ENCODE measurements at places on chromosomes 3 and 15. TPM values are rescaled to one million over a fixed set of nuclear protein-coding genes. Genes with fewer than 3 reads are reported as not detected.
A peak's percentile ranks its signal among the peaks of the same experiment; 100 is the strongest.

DNA sequence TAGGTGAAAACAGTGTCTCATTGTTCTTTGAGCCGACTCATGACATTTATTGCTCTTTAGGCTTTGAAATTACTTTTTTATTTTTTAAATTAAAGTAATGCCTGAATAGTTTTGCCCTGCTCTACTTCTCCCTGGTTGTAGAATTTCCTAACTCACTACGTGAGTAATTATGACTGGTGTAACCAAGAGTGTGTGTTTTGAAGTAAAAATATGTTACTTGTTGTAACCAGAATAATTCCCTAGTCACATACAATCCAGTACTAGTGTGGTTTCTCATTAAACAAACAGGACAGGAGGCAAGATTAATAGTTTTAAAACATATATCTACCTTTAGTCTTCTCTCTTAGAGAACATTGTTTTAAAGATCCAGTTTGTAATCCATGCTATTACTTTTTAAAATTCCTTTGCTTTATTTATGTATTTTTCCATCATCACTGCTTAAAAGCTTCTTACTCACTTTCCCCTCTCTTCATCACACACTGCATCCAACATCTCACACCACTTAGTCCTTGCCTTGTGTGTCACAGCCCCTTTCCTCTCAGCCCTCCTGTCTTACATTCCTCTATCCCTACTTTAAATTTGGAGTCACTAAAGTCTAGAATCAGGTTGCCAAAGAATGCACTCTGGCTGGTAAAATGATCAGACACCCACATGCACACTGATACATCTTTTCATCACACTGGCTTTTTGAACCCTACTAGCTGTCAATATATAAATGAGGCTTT is 219.7 kb downstream of the WNT5A start:
- H3K27me3 ChIP-seq, result no peaks in the 10 kb centered on the region
- no peak overlapping the region for H3K4me3 ChIP-seq
- H3K27ac ChIP-seq, result no peak overlapping the region

GRCh38 chr3:141410846-141411245 is 42.5 kb downstream of the ZBTB38 start:
- H3K27ac ChIP-seq, result peak overlapping the region; percentile 96
- H3K36me3 ChIP-seq, result peaks cover 13% of the 10 kb centered on the region
- H3K27me3 ChIP-seq, result no peaks in the 10 kb centered on the region
- peak overlapping the region; percentile 86 for H3K4me3 ChIP-seq
- H3K4me1 ChIP-seq, result peaks cover 60% of the 10 kb centered on the region

DNA sequence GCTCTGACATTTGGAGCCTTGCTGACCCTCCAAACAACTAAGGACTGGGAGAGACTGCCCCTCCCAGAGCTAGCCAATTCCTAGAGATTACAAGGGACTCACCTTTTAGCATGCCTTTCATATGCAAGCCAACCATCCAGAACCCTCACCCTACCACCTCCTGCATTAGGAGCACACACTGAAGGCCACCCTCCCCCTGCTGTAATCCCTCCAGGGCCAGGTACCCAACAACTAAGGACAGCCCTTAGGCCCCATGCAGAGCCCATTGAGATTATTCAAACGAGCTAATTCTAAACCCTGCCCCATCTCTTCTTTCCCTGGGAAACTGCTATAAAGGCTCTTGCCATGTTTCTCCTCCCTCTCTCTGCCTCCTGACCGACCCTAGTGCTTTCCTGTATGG is 352.6 kb downstream of the ERC2 start:
- no peaks in the 10 kb centered on the region for H3K4me1 ChIP-seq
- H3K27ac ChIP-seq, result no peak overlapping the region
- no peak for DNase-seq
- no peak overlapping the region for H3K4me3 ChIP-seq
- no peaks in the 10 kb centered on the region for H3K27me3 ChIP-seq
- H3K36me3 ChIP-seq, result no peaks in the 10 kb centered on the region

GRCh38 chr15:58532126-58532525 is 100.3 kb downstream of the LIPC start:
- no peaks in the 10 kb centered on the region for H3K27me3 ChIP-seq
- DNase-seq, result no peak
- no peak overlapping the region for H3K4me3 ChIP-seq

DNA sequence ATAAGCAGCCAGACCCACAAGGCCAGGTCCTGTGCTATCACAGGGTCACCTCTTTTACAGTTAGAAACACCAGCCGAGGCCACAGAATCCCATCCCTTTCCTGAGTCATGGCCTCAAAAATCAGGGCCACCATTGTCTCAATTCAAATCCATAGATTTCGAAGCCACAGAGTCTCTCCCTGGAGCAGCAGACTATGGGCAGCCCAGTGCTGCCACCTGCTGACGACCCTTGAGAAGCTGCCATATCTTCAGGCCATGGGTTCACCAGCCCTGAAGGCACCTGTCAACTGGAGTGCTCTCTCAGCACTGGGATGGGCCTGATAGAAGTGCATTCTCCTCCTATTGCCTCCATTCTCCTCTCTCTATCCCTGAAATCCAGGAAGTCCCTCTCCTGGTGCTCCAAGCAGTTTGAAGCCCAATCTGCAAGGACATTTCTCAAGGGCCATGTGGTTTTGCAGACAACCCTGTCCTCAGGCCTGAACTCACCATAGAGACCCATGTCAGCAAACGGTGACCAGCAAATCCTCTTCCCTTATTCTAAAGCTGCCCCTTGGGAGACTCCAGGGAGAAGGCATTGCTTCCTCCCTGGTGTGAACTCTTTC is 39.6 kb downstream of the TGM4 start:
- no peaks in the 10 kb centered on the region for H3K4me1 ChIP-seq
- no peak for DNase-seq
- H3K27ac ChIP-seq, result no peak overlapping the region
- no peaks in the 10 kb centered on the region for H3K27me3 ChIP-seq

DNA sequence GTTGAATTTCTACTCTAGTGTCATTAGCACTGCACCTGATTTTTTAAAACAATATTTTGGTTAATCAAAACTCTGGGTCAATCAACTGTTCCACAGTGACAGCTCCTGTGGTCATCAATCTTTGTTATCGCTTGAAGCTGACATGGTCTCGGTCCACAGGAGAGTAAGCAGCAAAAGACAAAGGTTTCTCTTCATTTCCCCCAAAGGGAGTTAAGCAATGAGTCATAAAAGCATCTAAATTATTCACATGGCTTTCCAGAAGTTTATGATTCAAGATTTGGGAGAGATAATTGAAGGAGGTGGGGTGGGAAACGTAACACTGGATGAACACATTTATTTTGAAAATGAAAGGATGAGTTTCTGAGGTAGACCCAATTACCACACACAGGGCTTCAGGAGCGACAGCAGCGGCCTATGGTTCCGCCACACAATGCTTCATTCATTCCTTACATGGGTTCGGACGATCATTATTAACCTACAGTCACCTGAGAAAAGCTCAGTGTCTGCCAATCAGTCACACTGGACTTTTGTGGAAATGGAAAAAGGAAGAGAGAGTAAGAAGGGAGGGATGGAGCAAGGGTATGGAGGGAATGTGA is 505.1 kb downstream of the FHIT start:
- no peak overlapping the region for H3K27ac ChIP-seq
- no peak overlapping the region for H3K4me3 ChIP-seq
- H3K27me3 ChIP-seq, result no peaks in the 10 kb centered on the region
- no peaks in the 10 kb centered on the region for H3K4me1 ChIP-seq

ATP11B gene
- total RNA-seq, result 160 TPM

DNA sequence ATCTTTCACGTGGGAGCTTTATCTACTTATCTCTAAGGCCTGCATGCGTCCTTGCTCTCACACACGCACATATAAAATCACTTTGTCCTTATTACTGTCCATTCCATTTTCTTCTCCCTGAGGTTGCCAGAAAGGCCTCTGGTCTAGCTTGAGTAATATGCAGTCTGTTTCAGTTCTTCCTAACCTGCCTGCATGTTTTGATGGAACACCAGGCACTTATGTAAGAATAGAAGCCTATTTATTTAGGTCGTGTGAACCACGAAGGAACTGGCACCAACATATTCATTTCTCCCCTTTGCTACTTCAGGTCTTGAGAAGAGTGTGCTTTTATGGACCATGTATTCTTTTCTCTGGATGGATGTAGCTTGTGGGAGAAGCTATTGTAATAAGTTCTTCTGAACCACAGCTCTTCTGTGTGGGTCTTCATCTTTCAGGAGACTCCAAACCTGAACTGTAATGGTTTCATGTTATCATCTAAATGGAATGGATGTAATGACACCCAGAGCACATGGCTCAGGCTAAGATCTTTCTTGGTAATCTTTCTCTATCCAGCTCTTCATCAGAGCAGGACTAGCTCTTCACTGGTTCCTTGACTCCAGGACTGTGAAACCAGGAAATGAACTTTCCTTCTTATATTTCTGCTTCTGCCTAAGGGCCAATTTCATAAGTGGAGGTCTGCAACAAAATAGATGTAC is 53.8 kb downstream of the UBE2E2 start:
- H3K4me1 ChIP-seq, result no peaks in the 10 kb centered on the region
- no peaks in the 10 kb centered on the region for H3K36me3 ChIP-seq
- peaks cover 2% of the 10 kb centered on the region for H3K27me3 ChIP-seq
- H3K27ac ChIP-seq, result no peak overlapping the region
- no peak overlapping the region for H3K4me3 ChIP-seq

DNA sequence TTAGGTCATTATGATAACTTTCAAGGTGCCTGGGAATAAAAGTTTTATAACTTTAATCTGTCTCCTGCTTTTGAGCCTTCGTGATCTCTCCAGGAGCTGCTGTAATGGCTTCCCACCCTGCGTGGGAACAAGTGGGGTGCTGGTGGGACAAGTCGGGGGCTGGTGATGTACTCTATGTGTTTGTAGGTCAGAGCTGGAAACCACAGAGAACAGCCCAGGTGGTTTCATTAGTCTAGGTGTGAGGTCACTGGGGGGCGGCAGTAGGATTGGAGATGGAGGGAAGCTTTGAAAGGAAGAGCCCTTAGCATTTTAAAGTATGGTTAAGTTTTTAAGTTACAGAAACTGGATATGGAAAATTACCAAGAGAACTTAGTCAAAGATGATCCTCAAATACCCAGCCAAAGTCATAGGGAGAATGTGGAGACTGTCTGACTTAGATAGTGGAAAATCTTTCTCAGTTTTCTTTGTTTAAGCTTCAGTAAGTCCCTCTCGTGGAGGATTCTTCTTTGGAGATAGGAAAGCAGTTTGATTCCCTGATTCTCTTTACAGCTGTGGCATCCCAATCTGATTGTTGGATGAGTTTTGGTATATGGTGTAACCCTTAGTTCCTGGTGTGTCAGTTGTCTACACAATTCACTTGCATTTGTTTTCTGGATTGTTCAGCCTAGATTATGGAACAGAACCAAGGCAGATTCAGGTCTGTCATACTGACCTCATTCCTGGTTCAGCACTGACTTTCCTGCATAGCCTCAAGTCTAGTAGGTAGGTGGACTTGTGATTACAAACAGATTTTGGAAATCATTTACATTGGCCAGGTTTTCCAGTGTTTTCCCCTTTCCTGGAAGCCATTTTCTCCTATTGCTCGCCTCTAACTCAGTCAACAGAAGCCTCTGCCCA is 115.6 kb downstream of the FNDC3B start:
- H3K27me3 ChIP-seq, result no peaks in the 10 kb centered on the region
- H3K27ac ChIP-seq, result peak overlapping the region; percentile 64
- peaks cover 76% of the 10 kb centered on the region for H3K4me1 ChIP-seq

KCNMB2 gene
- total RNA-seq, result not detected

GRCh38 chr3:123071146-123071545 is 4.3 kb downstream of the PDIA5 start:
- DNase-seq, result no peak
- peaks cover 25% of the 10 kb centered on the region for H3K4me1 ChIP-seq
- H3K36me3 ChIP-seq, result no peaks in the 10 kb centered on the region
- no peak overlapping the region for H3K4me3 ChIP-seq
- H3K27ac ChIP-seq, result no peak overlapping the region
- H3K27me3 ChIP-seq, result peaks cover 21% of the 10 kb centered on the region

DNA sequence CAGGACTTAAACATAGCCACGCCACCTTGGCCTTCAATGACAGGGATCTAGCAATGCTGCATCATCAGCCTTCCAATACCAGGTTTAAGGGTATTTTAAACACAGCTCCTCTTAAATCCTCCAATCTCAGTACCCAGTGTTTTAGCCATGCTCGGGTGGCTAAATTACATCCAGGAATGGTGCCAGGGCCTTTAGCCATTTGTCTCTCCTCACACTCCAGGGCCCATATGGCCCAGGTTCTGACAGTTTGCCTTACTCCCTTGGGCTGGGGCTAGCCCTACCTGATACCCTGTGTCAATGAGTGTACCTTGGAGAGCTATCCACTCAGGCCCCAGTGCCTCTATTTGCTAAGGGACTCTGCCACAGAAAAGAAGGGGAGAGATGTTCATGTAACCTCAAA is 29.4 kb downstream of the ZNF589 start:
- peaks cover 11% of the 10 kb centered on the region for H3K4me1 ChIP-seq
- H3K4me3 ChIP-seq, result no peak overlapping the region
- H3K27ac ChIP-seq, result no peak overlapping the region
- no peak for DNase-seq
- H3K36me3 ChIP-seq, result peaks cover 10% of the 10 kb centered on the region

ALDH1A3 gene
- total RNA-seq, result not detected

Data from natural killer cell treated with Interleukin-12 subunit alpha and Interleukin-12 subunit beta and Interleukin-15 and Interleukin-18, amount 100 ng/mL, for 72 hours (primary cell).